Stimulated activated CD4-positive, alpha-beta T cell treated with anti-CD3 and anti-CD28 coated beads, Interleukin-4, amount 100 ng/mL, for 4 hours (primary cell): ENCODE measurements at places on chromosomes 1 and 21.

- DNase-seq = no peak
Measured at GRCh38 chr1:170214117-170215032, 68.6 kb downstream of the NTMT2 start.

- DNase-seq = no peak
Measured at GRCh38 chr1:119321666-119322419, 46.7 kb upstream of the HAO2 start.

DNA sequence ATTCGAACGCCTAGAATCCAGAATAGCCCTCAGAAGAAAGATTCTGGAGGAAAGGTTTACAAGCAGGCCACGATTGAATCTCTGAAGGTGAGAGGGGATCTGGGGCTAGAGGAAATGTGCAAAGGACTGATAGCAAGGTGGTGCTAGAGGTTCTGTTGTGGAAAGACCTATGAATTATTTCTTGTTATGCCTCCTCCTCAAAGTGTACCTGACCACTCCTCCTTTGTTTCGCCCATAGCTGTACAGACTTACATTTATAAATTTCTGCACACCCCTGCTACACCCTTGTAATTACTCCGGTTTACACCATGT lies 986 bp downstream of the TCEANC2 start:
- DNase-seq = no peak

DNA sequence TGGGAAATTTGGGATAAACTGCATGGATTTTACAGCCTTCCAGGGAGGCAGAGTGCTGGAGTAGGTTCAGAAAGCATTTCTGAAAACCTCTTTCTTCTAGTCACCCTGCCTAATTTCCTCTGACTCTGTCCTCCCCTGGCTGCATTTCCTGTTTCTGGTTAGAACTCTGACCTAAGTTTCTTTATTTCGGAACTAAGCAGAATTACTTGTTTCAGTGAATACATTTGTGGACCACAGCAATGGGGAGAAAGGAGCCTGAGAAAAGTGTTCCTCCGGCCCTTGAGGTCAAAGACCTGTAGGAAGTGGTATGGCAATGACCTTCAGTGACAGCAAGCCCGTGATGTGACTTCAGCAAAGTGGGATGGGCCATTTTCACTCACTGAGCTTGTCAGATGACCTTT lies 173.4 kb upstream of the RUNX1 start:
- no peak for DNase-seq

GRCh38 chr1:3948344-3948743 lies 48.3 kb upstream of the C1orf174 start:
- no peak for DNase-seq

- DNase-seq = no peak
Measured at GRCh38 chr1:91014475-91014874, 7.4 kb downstream of the ZNF644 start.

DNA sequence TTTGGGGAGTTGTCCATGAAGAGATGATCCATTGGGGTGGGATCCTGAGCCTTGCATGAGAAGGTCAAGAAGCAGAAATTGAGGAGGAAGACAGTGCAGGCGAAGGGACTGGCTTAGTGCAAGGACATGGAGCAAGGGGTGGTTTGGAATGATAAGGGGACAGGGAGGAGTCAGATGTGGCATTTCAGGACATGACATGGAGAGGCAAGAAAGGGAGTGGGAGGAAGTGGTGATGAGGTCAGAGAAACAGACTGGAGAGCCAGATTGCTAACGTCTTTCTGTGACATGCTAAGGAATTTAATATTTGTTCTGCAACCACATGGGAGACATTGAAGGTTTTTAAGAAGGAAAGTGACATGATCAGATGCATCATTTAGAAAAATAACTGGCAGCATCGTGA lies 346.8 kb upstream of the FMN2 start:
- no peak for DNase-seq

DNA sequence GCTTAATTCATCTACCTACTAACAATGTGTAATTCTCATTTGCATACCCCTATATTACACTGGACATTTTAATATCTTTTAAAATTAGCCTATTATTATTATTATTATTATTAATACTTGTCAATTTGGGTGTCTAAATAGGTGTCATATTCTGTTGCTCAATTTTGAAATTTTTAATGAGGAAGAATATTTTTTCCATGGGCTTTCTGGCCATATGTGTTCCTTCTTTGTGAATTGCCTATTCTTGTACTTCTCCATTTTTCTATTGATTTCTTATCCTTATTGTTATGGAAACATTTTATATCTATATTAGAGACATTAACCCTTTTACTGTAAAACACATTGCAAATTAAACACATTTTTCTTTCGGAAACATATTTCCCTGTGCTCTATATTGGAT lies 6.4 kb upstream of the NIBAN1 start:
- DNase-seq = no peak
